ENCODE measurements at places on chromosomes 1 and 21.

- DNase-seq: no peak
Observed at GRCh38 chr1:229841230-229841629, 215.2 kb downstream of the URB2 start.

DNA sequence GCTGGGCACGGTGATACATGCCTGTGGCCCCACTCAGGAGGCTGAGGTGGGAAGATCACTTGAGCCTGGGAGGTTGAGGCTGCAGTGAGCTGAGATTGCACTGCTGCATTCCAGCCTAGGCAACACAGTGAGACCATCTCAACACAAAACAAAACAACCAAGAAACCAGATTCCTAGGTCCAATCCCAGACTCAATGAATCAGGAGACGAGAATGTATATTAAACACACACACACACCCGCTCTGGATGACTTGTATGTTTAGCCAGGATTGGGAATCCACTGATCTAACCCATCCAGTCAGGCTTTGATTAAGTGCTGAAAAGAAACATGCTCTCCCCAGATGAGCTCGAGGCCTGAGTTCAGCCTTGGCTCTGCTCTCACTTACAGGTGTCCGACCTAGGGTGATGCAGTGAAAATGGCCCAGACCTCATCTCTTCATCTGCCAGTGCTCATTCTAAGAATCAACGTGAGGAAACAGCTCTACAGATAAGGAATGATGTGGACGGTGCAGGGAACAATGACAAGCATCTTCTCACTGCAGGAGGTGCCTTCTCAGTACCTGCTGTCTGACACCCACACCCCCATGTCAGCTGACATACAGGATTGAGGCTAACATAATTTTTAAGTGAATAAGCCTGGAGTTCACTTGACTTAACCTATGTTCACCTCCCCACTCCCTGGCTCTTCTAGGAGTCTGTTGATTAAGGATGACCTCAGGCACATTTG is 15.3 kb upstream of the SRSF4 start:
- DNase-seq: no peak

- no peak for DNase-seq
Observed at GRCh38 chr21:43654806-43655489, 4.3 kb downstream of the HSF2BP start.

- no peak for DNase-seq
Observed at GRCh38 chr1:156241311-156241811, 623 bp upstream of the BGLAP start.

- DNase-seq: no peak
Observed at GRCh38 chr1:228830185-228830953, 95.1 kb downstream of the RHOU start.

DNA sequence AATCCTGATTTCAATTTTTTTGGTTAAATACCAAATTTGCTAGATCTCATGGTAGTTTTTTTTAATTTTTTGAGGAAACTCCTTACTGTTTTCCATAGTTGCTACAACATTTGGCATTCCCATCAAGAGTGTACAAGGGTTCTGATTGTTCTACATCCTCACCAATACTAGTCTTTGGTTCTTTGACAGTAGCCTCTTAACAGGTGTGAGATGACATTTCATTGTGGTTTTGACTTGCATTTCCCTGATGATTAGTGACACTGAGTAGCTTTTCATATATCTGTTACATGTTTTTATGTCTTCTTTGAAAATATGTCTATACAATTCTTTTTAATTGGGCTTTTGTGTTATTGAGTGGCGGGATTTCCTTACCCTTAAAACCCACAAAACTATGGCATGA is 20.9 kb upstream of the RGS13 start:
- no peak for DNase-seq

- no peak for DNase-seq
Observed at GRCh38 chr1:227880342-227880924, 65.0 kb downstream of the PRSS38 start.

GRCh38 chr1:45686015-45686287 is 382 bp downstream of the GPBP1L1 start:
- peak; percentile 56 for DNase-seq

DNA sequence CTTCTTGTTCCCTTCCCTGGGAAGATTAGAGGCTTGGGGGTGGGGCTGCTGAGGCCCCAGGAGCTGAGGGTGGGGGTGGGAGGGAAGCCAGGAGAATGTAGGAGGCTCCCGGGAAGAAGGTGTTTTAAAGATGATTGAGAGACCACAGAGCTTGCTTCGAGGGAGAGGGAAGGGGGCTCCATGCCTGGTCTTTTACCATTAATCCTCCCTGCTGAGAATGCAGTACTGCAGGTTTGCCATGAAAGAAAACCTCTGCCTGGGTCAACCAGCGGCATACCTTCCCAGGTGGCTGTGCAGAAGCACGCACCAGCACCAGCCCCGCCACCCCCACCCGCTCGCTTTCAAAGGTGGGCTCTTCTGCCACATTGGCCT is 15.4 kb downstream of the ABCA4 start:
- DNase-seq: no peak

DNA sequence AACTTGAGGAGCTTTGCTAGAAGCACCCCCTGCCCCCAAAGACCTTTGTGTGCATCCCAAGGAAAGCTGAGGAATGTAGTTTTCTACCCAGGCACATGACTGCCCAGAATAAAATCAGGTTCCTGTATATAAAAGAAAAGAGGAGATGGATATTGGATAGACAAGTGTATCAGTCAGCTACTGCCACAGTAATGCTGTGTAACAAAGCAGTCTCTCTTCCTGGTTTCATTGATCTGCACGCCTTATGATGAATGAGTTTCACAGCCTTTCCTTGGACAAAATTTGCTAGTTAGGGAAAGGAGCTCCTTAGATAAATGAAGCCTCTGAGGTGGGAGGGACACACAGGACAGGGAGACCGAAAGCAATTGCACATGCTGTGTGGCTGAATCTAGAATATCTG is 108.9 kb downstream of the TAS1R2 start:
- no peak for DNase-seq

- no peak for DNase-seq
Observed at GRCh38 chr1:12460911-12461621, 156.9 kb downstream of the DHRS3 start.

DNA sequence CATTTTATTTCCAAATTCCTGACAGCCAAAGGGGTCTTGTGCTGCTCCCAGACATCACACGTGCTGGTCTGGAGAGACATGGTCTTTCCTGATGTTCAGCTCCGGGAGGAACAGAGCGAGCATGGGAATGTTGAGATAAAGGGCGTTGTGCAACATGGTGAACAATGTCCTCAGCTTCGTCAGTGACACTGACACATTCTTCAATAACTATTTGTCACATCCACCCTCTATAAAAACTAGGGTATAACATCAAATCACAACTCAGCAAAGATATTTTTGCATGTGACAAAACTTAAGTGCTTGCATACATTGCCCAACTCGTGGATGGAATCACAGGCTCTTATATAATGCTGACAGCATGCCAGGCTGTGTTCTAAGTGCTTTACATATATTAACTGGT is 42.4 kb upstream of the GRHL3 start:
- no peak for DNase-seq

DNA sequence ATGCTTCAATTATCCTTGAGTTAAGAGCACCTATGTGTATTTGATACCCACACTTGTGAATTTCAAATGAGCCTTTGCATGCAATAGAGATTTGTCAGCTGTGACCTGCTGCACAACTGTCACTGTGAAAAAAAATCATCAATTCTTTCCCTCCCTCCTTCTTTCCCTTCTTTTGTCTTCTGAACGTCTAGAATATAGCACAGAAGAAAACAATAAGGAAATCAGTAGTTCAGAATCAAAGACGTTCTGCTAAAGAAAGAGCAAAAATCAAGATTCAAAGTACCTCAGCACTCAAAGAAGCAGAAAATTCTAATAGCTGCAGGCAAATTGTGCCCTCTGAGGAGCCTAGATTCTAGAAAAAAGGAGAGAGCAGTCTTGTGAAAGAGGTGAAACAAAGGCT is 1.7 kb upstream of the FMN2 start:
- no peak for DNase-seq

- no peak for DNase-seq
Observed at GRCh38 chr1:25451908-25452307, 21.2 kb downstream of the MACO1 start.

DNA sequence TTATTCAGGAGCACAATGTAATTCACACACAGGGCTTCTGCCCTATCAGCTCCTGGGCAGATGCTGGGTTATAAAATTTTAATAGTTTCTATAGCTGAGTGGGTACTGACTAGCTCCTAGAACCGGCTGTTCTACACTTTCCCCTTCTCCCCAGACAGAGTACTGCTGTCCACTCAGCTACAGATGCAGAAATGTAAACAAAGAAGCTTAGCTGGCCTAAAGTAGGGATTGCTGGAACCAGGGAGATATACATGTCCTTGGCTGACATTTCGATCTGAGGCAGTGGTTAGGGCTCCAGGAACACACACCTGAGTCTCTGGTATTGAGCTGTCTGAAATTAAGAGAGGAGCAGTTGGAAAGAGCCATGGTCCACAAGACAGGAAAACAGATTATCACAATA is 211.5 kb upstream of the USP24 start:
- DNase-seq: no peak

GRCh38 chr21:36927719-36928117 is 38.8 kb downstream of the HLCS start:
- DNase-seq: peak; percentile 46

DNA sequence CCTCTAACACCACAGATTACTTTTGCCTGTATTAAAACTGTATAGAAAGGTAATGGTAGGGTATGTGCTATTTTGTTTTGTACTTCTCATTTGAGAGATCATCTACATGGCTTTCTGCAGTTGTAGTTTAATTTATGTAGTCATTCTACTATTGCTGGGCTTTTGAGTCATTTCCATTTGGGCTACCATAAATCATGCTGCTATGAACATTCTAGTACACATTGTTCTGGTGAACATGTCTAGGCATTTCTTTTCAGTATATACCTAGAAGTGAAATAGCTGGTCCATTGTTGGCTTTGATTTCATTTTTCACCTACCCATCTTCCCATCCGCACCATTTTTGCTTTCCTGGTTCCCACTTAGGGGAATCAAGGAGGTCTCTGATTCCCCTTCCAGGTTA is 18.7 kb downstream of the EDN2 start:
- DNase-seq: no peak

DNA sequence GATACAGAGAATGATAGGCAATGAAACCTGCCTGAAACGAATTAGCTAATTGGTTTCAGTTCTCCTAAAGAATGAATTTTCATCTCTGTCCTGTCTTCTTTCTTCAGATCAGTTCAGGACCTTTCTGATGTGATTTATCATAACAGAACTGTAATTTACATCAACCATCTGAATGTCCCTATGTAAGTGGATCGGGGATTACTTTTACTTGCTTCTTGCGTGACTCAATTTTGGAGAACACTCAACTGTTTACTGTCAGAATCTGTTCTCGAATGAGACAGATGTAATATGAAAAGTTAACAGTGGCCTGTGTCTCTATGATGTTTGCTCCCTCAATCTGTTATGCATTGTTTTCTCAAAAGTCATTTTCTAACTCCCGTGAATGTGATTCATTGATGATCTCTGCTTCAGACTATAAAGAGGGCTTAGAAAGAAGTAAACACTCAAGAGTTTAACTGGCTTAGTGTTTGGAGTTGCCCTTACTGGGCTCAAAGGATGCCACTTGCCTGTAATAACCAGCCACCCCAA is 111.0 kb downstream of the GABPA start:
- DNase-seq: no peak

- no peak for DNase-seq
Observed at GRCh38 chr21:44800103-44800502, 1.5 kb downstream of the UBE2G2 start.

- no peak for DNase-seq
Observed at GRCh38 chr1:220563564-220563963, 35.6 kb downstream of the MARK1 start.

- DNase-seq: no peak
Observed at GRCh38 chr1:44326024-44326701, 28.9 kb downstream of the ERI3 start.

GRCh38 chr1:167541003-167541402 is 12.6 kb downstream of the CREG1 start:
- DNase-seq: no peak

DNA sequence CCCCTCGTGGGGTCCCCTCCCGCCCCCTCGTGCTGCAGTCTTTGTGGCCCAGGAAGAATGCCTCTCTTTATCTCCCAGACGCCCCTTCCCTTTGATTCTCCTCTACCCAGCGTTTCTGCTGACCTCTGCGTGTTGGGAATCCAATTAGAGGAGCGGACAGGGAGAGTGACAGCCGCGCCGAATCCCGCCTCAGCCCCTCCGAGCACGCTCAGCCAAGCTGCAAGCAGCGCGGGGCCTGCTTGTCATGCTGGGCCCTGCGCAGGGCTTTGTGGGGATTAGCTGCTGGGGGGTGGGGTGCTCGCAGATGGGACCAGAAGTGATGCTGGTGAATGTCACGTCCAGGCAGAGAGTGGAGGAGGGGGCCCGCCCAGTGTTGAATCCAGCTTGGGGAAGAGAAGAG is 91.1 kb downstream of the EPHB2 start:
- DNase-seq: no peak

GRCh38 chr1:118588566-118588965 is 399.6 kb downstream of the TBX15 start:
- no peak for DNase-seq

DNA sequence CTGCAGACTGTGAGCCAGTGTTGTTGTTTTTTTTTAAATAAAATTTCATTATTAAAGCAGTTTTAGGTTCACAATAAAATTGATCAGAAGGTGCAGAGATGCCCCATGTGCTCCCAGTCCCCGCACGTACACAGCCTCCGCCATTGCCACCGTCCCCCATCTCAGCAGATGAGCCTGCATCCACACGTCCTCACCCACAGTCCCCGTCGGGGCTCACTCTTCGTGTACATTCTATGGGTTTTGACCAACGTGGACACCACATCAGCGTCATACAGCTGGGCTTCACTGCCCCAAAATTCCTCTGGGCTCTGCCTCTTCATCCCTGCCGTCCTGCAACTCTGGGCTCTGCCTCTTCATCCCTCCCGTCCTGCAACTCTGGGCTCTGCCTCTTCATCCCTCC is 11.6 kb upstream of the ARHGEF16 start:
- DNase-seq: no peak

DNA sequence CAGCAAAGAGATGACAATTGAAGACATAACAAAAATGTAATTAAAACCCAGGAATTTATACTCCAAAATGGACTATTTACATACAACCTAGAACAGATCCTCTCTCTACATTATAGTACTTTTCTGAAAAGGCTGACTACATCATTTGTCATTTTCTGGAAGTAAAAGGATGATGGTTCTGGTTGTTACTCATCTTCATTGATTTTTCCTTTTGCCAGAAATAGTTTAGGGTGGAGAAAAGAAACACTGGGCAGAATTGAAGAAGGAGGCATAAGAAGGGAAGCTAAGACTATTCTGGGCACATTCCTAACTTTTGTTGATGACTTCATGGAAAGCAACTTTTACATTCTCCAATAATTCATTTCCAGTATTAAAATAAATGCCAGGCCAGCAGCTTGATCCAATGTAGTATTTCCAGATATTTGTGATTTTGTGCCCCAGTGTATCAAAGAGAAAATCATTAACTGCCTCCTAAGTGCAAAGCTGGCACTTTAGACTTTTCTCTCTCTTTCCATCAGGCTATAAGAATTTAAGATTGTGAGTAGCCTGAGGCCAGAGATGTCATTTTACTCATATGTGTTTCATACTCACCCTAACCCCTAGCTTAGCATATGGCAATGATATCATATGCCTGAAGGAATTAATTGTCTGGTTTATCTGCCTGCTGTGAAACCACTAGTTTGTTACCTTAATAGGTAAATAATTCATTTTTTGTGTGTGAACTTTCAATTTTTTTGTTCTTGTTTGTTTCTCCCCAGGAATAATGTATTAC is 369.5 kb upstream of the LYPLAL1 start:
- DNase-seq: no peak

- DNase-seq: no peak
Observed at GRCh38 chr1:204254031-204254661, 40.4 kb upstream of the GOLT1A start.
